ENCODE measurements at places on chromosomes 13 and 19.

DNA sequence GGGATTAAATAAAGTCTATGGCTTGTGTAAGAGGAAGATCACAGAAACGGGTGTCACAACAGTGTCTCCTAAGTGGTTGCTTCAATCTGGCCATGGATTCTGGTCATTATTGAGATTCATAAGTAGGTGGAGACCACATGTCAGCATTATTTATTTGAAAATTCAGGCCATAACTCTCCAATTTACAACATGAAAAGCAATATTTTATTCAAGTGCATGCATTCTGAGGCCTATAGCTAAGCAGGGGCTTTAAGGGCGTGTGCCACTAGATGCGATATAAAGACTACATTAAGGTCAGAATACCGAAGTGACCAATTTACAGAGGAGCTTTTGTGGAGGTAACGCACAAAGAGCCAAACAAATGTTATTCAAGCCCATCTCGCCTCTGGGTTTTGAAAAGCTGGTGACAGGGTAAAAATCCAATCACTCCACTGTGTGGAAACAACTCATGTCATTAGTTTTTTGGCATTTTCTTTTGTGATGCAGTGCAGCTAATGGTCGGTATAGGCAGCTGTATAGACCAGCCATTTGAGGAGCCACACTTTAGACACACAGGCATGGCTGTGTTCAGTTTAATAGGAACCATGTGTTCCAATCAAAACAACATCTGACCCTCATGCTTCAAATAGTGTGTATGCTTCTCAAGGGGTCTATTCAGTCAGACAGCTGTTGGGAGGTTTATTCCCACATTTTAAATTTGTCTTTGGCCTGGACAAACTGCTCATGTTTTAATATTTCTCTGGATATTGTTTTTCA lies 123.7 kb downstream of the KL start:
- no peak for ATAC-seq

- no peak for ATAC-seq
Observed at GRCh38 chr13:33167491-33167890, 118.1 kb downstream of the STARD13 start.

DNA sequence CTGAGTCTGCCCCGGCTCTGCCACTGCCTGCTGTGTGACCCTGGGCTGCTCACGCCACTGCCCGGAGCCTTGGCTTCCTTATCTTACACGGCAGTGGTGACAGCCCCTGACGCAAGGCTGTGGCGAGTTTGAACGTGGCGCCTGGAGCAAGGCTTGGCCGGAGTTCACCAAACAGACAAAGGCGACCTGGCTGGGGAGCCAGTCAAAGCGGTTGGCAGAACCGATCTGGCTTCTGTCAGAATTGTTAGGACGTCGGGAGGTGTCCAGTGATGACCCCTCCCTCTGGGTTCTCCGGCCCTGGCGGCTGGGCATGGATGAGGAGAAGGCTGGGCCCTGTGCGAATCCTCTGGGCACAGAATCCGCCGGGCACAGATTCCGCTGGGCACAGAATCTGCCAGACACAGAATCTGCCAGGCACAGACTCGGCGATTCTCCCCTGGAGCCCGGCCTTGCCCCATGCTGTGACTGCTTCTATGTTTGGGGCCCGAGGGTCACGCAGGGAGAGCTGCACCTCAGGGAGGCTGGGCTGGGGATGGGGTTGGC lies 11.7 kb upstream of the TMEM255B start:
- ATAC-seq = peak; percentile 24

GRCh38 chr13:23289917-23290357 lies 109.2 kb downstream of the SGCG start:
- no peak for ATAC-seq

- ATAC-seq = no peak
Observed at GRCh38 chr13:37700887-37701286, 102.3 kb upstream of the POSTN start.

DNA sequence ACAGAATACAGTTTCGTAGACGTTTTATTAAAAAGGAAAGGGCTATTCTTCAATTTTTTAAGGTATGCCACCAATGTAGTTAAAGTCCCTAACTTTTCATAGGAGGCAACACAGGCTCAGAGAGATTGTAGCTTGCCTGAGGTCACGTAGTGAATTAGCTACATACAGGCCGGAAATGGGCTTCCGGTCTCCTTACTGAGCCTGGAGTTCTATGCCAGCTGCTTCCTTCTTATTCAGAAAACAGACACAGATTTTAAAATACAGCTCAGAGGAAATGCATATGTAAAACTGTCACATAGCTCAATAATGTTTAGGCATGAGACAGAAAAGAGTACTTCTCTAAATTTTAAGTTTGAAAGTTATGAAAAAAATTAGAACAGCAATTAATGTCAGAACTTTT lies 85.4 kb upstream of the TUBA3C start:
- no peak for ATAC-seq

- ATAC-seq = no peak
Observed at GRCh38 chr19:958967-959855, 24.9 kb upstream of the WDR18 start.

DNA sequence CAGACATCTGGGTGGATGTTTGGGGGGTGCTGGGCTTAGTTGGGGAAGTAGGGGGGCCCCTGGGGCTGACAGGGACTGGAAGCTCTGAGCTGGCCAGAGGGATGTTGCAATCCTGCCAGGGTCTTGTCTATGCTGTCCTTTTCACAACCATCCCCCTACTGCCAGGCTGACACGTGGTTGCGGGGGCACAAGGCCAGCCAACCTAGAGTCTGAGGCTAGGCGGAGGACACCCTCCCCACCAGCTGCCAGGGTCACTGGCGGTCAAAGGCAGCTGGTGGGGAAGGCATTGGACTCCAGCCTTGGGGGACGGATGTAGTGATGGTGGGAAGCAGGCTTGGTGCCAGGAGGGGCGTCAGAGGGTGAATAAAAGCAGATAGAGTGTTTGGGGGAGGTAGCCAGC lies 1.6 kb upstream of the APOC1 start:
- ATAC-seq = peak; percentile 34

GRCh38 chr13:106774621-106775020 lies 206.7 kb upstream of the ARGLU1 start:
- no peak for ATAC-seq

DNA sequence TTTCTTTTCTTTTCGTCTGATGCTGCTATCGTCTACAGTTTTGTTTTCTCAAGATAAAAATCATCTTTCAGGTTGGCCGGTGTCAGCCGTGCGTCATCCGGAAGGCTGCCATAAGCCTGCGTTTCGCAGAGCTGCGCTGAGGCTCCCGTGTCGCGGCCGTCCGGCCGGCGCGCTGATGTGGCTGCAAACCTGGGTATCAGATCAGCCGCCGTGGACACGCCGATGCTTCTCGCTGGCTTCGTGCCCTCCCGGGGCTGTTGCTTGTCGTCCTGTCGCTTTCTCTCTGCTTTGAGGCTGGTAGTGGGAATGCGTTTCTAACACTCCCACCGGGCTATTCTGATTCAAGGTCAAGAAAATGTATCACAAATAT lies 45.9 kb upstream of the TFDP1 start:
- ATAC-seq = no peak

- ATAC-seq = peak; percentile 91
Observed at GRCh38 chr13:80341101-80341755, at the start of gene SPRY2. TSS of gene SPRY2 (minus strand) at chr13:80341126. CDS start at chr13:80337705, 3,421 bp downstream.

DNA sequence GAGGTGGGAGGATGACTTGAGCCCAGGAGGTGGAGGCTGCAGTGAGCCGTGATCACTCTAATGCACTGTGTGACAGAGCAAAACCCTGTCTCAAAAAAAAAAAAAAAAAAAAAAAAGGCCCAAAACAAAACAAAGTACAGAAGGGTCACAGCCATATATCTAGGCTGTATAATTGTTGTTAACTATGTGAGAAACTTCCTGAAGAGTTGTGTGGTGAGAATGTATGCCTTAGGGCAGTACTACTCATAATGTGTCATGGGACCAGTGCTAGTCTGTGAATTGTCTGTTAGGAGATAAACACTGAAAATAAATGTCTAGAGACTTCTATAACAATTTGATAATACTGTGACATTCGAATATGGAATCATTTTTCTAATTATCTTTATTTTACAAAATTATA lies 43.1 kb downstream of the PAN3 start:
- no peak for ATAC-seq

DNA sequence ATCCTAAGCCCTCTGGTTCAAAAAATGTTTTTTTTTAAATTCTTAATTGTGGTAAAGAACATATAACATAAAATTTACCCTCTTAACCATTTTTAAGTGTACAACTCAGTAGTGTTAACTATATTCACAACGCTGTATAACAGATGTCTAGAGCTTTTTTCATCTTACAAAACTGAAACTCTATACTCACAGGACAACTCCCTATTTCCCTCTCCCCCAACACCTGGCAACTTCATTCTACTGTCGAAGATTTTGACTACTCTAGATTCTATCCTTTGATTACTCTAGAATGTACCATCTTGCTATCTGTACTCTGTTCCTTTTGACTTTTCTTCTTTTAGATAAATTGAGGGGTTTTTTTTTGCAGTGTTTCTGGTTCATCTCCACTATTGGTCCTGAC lies 200.4 kb downstream of the KLF12 start:
- no peak for ATAC-seq

DNA sequence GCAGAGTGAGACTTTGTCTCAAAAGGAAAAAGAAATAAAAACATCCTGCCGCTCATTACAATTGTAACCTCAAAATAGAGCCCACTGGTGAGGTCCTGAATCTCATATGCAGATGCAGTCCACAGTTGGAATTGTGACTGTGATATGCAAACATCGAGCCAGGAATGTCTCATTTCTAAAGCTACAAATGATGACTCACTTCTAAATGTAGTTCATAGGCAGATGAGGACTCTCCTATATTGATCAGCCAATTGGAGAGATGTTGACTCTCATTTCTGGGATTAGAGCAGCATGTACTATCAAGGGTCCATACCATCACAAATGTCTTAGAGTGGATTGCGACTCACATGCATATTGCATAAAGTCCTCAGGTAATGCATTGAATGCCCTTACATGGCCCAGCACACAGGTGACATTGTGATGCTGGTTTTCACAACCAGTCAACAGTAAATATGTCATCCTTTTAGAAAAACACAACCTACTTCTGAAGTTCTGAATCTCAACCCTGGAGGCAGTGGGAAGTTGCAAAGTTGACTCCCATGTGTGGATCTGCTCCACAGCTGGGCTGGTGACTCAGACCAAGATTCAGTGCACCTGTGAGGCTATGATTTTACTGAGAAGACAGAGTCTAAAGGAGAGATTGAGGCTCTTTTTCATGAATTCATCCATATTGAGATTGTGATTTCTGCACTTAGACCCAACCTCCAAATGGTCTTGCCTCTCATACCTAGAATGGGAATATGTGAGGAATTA lies 16.9 kb upstream of the ZNF254 start:
- ATAC-seq = no peak

DNA sequence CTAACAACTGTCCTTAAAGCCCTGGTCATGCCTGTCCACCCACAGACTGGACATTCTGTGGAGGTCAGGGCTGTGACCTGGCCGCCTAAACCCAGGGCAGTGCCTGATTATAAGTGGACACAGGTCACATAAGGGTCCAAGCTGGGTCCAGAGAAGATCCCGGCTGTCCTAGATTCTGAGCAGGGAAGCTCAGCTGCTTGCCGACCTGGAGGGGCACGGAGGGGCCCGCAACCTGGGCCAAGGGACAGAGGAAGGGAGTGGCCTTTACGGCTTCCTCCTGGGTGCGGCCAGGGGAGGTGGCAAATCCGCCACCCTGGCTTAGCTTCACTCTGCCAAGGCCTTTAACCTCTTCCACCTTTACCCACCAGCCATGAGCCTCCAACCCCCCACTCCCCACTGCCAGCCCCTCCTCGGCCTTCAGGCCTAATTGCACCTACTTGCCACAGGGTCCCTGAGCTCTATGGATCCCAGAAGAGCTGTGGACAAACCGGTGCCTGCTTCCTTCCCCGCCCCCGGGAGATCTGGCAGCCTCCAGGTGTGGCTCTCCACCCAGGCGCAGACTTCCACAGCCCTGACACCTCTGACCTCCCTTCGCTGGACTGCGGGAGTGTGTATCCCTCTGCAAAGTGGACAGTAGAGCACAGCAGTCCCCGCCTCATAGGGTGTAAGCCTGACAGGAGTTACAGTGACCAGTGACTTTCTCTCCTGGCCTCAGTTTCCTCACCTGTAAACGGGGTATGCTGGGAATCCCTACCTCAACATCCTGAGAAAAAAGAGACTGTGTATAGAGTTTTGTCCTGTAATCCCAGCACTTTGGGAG lies 1.7 kb downstream of the CD320 start:
- ATAC-seq = no peak

GRCh38 chr19:39824143-39825092 lies 9.5 kb downstream of the DYRK1B start:
- ATAC-seq = peak; percentile 97

DNA sequence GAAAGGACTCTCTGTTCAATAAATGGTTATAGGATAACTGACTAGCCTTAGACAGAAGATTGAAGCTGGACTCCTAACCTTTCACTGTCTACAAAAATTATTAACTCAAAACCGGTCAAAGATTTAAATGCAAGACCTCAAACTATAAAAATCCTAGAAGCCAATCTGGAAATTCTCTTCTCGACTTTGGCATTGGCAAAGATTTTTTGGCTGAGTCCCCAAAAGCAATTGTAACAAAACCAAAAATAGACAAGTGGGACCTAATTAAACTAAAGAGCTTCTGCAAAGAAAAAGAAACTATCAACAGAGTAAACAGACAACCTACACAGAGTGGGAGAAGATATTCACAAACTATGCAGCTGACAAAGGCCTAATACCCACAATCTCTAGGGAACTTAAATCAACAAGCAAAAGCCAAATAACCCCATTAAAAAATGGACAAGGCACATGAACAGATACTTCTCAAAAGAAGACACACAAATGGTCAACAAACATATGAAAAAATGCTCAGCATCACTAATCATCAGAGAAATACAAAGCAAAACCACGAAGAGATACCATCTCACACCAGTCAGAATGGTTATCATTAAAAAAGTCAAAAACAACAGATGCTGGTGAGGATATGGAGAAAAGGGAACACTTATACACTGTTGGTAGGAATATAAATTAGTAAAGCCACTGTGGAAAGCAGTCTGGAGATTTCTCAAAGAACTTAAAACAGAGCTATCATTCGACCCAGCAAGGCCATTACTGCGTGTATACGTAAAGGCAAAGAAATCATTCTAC lies 266.3 kb downstream of the DNAJC15 start:
- ATAC-seq = no peak

DNA sequence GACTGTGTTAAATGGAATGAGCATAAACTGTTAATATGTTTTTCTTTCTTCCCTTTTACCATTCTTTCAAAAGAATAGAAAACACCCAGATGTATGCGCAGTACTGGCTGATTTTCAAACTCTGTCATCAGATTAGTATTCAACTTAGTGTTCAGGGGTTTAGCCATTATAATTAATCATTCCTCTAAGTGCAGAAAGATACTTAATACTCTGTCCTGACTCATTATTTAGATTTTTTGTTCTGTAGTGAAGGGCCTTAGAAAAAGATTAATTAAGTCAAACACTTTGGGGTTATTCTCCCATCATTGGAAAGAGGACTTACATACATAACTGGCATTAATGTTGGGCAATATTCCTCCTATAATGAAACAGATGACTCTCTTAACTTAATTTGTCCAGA lies 1316.7 kb upstream of the SLC10A2 start:
- no peak for ATAC-seq
